Memory B cell (primary cell): ENCODE measurements at places on chromosomes 7 and 10.
A peak's percentile ranks its signal among the peaks of the same experiment; 100 is the strongest.

GRCh38 chr10:114486938-114487814, 82.9 kb upstream of the AFAP1L2 start:
- no peak for DNase-seq

GRCh38 chr7:54857294-54857693, 98.3 kb upstream of the SEC61G start:
- DNase-seq: no peak

DNA sequence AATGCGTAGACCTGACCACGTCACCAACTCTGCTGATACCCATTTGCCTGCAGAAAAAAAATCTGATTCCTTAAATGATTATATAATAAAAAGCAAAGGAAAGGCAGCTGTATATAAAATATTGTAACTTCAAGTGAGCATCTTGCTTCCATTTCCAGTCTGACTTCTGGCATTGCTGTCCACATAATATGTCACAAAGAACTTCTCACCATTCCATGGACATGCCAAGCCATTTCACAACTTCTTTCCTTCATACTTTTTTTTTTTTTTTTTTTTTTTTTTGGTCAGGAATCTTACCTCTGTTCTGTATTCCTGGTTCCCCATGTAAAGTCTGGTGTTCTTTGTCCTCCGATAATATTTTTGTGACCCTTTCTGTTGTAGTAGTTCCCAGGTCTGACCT, 165.5 kb downstream of the SND1 start:
- no peak for DNase-seq

DNA sequence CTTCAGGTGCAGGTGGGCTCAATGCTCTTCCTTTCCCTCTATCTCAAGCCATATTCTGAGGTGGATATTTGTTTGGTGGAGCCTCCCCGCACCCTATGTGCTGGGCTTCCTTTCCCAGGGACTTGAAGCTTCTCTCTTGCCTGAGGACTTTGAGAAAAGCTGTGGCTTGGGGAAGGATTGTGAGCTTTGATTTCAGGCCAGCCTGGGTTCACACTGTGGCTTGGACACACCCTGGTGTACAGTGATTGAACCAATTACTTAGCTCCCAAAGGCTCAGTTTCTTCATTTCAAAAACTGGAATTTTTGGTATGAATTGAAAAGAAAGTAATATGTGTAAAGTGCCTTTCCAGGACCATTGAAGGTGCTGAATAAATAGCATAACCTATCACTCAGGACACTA, 224.5 kb upstream of the GLI3 start:
- DNase-seq: no peak

- DNase-seq: no peak
These were observed 54.1 kb downstream of the HSPA12A start for GRCh38 chr10:116688241-116688711.

GRCh38 chr10:106175760-106176377, 988.6 kb downstream of the SORCS1 start:
- no peak for DNase-seq

GRCh38 chr10:21022821-21023220, 125.7 kb upstream of the NEBL start:
- DNase-seq: no peak

- DNase-seq: no peak
These were observed 63.0 kb downstream of the HOXA1 start for GRCh38 chr7:27032839-27033238.

- DNase-seq: no peak
These were observed 116.2 kb downstream of the JAZF1 start for GRCh38 chr7:28064437-28064836.

DNA sequence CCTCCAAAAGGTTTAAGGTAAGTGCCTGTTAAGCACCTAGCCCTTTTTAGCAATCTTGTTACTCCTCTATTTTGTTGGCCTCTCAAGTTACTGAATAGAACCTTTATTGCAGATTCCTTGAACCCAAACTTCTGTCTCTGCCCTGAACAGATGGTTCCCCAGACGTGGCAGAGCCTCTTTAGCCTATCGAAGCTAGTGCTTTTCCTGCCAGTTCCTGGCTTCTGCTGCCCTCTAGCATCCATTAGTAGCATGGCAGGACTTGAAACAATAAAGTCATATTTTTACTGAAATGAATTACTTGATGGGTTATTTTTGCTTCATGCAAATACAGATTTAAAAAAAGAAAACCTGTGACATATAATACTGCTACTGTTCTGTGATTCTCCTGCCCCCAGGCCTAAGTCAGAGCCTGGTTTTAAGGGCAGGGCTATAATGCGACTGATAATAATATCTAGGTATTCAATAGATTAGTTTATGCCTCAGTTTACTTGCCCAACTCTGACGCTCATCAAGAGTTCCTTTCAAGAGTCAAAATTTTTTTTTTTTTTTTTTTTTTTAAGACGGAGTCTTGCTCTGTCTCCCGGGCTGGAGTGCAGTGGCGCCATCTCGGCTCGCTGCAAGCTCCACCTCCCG, 84.3 kb upstream of the PHF14 start:
- peak; percentile 14 for DNase-seq

- no peak for DNase-seq
These were observed 490.4 kb upstream of the SEMA3A start for GRCh38 chr7:84684836-84685480.

- no peak for DNase-seq
These were observed 101.6 kb downstream of the NPSR1 start for GRCh38 chr7:34759477-34760125.

GRCh38 chr7:3649678-3650440, 348.8 kb downstream of the SDK1 start:
- no peak for DNase-seq

DNA sequence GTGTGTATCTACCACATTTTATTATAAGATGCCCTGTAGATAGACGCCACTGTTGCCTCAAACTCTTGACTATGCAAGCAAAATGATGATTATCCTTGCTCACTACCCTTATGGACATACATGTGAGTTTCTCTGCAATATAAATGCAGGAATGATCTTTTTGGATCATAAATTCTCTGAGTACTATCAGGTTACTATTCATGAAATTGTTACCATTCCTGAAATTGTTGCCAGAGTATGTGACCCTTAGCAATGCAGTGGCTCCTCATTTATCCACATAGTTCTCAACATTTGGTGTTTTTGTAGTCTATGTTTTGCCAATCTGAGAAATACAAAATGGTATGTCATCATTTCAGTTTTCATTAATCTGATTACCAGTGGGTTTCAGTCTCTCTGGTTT, 166.2 kb upstream of the FAM3C start:
- DNase-seq: no peak

DNA sequence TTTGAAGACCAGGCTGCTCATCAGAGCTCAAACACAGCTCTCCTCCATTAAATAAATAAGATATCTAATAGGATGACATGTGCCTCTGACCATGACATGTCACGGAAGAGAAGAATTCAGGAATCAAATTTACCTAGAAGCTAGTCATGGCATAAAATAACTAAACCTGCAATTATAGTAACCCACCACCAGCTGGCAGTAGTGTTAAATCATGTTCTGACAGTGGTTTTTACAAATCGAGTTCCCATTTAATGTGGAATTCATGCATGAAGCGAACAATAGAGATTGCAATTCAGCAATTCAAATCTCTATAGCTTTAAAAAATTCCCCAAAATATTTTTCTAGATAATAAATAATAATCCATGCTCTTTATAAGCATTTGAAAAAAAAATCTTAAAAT, 74.6 kb upstream of the IKZF1 start:
- peak; percentile 19 for DNase-seq

GRCh38 chr10:63812501-63812900, 291.3 kb downstream of the REEP3 start:
- DNase-seq: no peak

GRCh38 chr10:35208949-35209613, 82.4 kb downstream of the CREM start:
- DNase-seq: no peak

DNA sequence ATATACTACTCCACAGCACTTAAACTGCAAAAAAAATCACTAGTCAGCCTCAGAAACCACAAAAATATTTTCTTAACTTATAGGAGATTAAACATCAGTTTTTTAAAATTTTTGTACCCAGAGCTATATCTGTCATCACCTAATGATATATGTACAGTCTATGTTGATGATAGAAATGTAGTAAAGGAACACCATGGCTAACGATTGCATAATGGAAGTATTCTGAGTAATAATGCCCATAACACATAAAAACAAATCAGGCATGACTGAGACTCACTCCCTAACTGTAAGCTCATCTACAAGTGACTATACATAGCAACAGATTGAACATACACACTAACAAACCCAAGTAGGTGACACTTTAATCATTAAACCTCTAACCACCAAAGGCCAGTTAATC, 51.3 kb downstream of the TSPAN12 start:
- no peak for DNase-seq

DNA sequence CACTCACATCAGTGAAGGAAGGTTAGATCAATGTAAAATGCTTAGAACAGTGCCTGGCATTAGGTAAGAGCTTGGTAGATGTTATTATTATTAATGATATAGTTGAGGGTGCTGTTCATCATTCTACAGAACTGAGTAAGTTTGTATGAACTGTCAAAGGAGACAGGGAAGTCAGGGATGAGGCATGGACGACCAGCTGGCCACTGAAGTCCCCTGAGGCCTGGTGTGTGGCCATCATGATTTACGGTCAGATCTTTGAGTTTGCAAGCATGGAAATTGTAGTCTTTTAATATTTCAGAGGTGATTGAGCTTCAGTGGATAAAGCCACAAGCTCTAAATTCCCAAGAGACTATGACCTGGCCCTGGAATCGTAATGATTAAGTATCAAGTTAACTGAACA, 6.9 kb downstream of the ARMC3 start:
- DNase-seq: no peak

DNA sequence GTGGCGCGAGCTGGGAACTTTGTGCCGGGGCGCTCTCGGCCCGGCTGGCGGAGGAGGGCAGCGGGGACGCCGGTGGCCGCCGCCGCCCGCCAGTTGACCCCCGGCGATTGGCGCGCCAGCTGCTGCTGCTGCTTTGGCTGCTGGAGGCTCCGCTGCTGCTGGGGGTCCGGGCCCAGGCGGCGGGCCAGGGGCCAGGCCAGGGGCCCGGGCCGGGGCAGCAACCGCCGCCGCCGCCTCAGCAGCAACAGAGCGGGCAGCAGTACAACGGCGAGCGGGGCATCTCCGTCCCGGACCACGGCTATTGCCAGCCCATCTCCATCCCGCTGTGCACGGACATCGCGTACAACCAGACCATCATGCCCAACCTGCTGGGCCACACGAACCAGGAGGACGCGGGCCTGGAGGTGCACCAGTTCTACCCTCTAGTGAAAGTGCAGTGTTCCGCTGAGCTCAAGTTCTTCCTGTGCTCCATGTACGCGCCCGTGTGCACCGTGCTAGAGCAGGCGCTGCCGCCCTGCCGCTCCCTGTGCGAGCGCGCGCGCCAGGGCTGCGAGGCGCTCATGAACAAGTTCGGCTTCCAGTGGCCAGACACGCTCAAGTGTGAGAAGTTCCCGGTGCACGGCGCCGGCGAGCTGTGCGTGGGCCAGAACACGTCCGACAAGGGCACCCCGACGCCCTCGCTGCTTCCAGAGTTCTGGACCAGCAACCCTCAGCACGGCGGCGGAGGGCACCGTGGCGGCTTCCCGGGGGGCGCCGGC, 870 bp downstream of the FZD1 start:
- DNase-seq: peak; percentile 26
